IPS-NIHi11 (cell line): ENCODE measurements at places on chromosomes 12 and 14.
A peak's percentile ranks its signal among the peaks of the same experiment; 100 is the strongest.

- no peak for DNase-seq
These were observed 96.8 kb upstream of the NTF3 start for GRCh38 chr12:5335069-5335468.

DNA sequence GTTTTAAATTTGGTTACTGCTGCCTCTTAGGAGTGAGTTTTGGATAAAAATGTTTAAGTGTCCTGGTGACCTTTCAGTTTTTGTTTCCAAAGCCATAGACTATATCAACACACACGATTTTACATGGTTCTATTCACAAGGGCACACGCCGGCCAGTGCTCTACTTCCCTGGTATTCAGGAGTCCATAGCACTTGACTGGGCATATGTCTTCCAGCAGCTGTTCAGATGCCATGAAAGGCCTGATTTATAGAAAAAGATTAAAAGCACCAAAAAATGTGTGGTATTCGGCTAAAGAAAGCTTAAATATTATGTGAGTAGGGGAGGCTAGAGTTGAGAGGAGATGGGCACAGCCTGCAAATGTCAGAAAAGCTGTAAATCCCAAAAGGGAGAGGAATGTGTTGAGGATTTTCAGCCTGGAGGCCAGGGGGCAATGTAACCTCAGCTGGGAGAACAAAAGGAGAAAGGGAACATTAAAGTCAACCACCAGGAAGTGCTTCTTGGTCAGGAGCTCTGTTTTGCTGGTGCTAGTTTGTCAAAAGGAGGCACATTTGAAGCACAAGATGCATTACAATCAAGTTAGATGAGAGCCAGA is 478.4 kb downstream of the RAD51B start:
- peak; percentile 50 for DNase-seq

DNA sequence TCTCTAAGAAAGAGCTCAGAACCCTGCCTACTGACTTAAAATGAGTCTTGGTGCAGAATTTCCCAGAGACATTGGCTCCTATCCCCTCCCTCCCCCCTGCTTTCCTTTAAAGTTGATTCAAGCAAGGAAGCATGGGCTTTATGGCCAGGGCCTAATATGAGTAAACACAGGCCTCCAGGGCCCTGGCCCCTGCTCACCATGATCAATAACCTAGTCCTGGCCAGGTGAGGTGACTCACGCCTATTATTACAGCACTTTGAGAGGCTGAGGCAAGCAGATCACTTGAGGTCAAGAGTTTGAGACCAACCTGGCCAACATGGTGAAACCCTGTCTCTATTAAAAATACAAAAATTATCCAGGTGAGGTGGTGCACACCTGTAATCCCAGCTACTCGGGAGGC is 165.1 kb upstream of the TMCC3 start:
- no peak for DNase-seq

DNA sequence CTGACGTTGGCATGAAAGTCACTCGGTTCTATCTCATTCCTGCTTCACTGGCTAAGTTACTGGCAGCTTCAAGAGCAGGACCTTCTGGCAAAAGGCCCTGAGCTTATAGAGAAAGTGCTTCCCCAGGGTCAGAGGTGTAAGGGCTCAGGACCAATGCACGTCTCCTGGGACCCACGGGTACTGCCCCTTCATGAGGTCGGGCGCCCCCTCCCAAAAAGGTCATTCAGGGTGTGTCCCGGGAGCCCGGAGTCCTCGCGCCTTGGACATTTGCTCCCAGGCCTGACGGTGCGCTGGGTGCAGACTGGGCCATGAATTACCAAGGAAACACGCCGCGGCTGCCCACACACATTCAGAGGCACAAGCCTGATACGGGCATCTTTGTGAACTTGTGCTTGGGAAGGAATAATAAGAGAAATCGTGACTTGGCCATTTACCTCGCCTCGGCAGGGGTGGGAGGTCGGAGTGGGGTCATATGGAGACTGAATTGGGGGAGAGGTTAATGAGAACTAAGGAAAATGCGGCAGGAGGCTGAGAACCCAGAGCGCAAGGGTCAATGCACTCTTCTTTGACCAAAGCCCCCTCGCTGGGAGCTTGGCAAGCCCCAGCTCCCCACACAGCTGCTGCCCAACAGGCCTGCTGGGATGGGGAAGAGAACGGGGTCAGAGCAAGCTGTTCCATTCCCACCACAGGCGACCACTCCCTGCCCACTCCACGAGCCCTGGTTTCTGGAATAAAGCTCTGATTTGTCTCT is 15.7 kb upstream of the SLC6A12 start:
- no peak for DNase-seq

DNA sequence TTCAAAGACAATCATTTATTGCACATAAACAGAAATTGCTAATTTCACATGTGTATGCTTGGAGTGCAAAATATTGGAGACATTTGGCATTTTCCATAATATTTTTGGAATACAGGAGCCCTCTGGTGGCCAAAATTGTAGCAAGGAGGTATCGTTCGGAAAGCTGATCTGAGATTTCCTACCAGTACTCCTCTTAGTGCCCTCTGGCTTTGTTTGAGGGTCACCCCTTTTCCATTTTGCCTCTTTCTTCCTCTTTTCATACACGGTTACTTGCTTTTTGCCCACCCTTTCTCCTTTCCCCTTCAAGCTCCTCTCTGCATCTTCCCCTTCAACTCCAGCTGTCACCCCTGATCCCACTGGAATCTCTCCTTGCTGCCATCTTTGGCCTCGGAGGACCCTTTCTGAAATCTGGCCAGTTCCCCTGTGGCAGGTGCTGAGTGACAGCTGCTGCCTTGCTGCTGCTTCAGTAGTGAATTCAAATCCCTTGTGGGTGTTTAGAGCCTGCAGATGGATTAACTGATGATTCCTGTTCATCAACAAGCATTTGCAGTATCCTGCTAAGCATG is 164.6 kb upstream of the PARP11 start:
- DNase-seq, result peak; percentile 51

- peak; percentile 74 for DNase-seq
These were observed at the start of gene NOS1 for GRCh38 chr12:117361347-117361751. NOS1 (minus strand) TSS chr12:117361626; CDS start chr12:117331069, 30,557 bp downstream.

DNA sequence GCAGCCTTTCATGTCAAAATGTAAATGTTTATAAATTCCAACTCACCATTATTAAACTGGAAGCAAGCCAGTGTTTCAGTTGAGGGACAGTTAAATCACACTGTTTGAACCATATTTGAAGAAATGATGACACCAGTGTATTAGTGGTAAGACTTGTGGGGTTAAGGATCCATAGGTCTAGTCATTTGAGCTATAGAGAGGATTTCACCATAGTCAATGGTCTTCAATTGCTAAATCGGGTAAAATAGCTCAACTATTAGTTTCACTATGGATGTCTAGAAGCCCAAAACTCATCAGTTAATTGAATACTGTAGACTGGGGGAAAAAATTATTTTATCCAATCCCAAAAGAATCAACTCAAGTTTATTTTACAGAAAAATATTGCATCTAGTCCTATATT is 659.1 kb downstream of the NRXN3 start:
- DNase-seq, result no peak

- DNase-seq, result no peak
These were observed 51.2 kb downstream of the FBRSL1 start for GRCh38 chr12:132541200-132541599.

GRCh38 chr12:106759526-106760183 is 14.8 kb upstream of the RIC8B start:
- DNase-seq, result no peak

DNA sequence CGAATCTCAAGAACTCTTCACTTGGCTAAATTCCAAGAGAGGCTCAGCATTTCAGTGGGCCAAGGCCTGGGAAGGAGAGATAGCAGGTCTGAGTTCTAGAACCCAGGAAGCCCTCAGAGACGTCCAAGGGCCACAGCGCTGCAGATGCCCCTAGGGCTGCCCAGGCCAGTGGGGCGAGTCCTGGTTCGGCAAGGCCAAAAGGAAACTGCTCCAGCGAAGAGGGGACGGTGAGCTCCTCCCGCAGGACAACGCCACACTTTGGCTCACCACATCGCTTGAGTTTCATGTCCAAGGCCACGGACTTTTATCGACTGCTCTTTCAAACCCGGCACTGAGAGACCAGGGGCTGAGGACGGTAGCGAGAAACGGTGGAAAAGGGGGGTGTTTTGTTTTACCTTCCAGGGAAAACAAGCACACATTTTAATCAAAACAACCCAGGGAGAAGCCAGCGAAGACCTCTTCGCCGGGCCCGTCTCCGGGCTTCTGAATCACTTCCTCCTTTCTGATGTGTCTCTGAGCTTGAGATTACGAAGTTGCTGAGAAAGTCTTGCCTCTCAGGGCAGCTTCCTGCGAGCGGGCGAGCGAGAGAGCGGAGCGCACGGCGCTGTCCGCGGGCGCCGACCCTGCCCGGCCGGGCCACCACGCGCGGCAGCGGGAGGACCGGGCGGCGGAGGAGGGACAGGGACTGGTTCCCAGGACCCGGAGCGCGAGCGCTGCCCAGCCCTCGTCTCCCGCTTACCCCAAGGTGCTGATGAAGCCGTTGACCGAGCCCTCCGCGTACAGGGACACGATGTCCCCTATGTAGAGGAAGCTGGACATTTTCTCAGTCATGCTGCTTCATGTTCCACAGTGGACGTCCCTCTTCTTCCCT is 808 bp downstream of the ITPR2 start:
- DNase-seq, result peak; percentile 54

GRCh38 chr14:78598046-78598920 is 428.1 kb downstream of the NRXN3 start:
- DNase-seq, result peak; percentile 90

DNA sequence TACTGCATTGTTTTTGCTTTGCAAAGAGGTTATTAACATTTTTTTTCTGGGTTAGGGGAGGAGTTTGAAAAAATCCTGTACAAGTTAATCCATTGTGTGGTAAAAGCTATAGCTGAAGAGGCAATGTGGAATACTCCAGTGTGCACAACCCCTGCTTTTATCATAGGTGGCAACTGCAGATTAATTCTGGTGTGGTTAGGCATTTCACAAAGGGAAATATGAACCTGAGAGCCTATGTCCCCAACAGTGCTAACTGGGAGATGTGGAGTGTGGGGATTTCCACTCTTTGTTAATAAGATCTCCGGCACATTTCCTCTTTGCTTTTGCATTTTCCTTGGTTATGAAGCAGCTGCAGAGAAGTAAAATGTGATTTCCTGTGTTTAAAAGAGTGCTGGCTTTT is 33.6 kb downstream of the PRORP start:
- DNase-seq, result no peak

DNA sequence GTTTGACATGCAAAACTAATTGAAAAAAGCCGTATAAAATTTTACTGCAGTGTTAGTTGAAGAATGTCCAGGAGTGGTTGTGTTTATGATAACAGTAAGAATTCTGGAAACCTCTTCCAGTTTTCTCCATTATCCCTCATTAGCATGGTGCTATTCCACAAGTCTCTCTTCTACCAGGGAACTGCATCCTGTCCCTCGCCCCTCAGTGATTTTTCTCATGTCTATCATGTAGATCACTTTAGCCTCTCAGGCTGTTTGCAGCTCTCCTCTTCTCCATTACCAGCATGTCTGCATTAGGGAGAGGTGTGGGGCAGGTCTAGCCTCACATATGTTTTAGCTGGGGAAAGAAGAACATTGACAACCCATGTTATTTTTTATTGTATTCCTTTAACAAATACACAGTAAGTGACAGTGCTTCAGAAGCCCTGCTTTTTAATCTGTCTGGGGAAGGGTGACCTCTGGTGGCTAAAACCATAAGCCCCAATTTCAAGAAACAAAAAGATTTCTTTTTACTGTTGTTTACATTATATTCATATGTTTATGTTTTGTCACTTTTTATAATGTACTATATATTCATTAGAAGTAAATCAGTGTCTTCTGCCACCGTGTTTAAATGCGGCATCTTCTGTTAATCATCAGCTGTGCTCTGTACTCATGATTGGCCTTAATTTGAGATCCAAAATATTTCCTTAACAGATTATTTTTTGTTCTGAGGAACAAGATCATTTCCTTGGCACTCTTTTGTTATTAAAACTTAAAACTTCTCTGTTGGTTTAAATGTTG is 70.7 kb downstream of the RASSF8 start:
- peak; percentile 37 for DNase-seq

- DNase-seq, result no peak
These were observed 1.7 kb upstream of the KLC1 start for GRCh38 chr14:103627073-103628025.

- no peak for DNase-seq
These were observed 75.5 kb downstream of the RAD52 start for GRCh38 chr12:873954-874353.

DNA sequence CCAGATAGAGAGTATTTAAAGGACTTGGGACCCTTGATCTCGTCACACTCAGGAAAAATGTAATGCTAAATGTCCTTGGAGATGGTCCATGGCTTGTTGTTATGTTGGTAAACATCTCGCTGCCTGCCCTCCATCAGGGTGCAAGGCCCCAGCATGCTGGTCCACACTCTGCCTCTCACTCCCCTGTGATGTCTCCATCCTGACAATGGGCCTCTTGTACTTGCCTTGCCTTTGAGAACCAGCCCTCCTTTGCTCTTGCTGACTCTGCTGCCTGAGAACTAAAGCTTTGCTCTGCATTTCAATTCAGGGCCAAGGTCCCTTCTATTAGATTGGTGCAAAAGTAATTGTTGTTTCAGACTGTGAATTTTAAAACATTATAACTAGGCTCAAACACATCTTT is 131.0 kb upstream of the LMNTD1 start:
- DNase-seq, result no peak

DNA sequence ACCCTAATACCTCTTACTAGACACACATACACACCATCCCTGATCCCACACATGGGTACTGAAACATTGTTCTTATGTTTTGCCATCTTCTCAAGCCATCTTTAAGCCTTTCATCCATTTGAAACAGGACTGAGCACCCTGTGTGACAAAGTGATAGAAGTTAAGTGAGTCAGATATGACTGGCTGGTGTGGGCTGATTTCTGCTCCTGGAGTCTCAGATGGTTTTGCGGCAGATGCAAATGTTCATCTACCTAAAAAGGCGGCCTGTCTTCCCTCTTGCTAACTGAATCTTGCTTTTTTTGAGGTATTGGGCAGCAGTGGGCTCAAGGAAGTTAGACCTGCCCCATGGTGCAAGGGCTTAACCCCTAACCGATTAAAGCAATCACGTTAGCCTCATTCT is 30.4 kb upstream of the PKP2 start:
- no peak for DNase-seq

- no peak for DNase-seq
These were observed 319.5 kb downstream of the FUT8 start for GRCh38 chr14:65731933-65732506.

DNA sequence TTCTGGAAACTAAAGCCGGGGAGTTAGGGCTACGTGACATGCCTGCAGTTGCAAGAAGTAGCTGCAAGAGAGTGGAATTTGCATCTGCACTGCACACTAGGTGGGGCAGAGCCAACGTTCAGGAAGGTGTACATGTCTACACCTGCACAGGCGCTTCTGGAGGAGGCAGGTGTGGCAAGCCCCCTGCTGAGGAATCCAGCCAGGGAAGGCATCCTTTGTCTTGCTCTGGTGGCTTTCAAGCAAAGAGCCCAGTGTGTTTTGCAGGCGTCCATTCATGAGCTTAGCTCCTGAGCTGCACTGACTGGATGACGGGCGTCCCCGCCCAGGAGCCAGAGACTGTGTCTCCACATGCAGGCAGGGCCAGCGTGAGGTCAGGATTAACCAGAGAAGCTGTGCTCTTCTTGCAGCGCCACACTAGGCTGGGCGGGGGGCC is 116.3 kb downstream of the ZFP36L1 start:
- peak; percentile 59 for DNase-seq

GRCh38 chr12:107388263-107388662 is 294.9 kb upstream of the CRY1 start:
- no peak for DNase-seq

GRCh38 chr12:1618489-1618888 is 10.5 kb upstream of the WNT5B start:
- DNase-seq, result no peak
